Activated CD8-positive, alpha-beta T cell treated with anti-CD3 and anti-CD28 coated beads, Interleukin-2, amount 10 ng/mL, durations not matched to agents 7 days and 5 days (primary cell): ENCODE measurements at places on chromosomes 6 and 20. TPM values are rescaled to one million over a fixed set of nuclear protein-coding genes. Genes with fewer than 3 reads are reported as not detected.

The PNLDC1 gene
- total RNA-seq, result 0.57 TPM

DNA sequence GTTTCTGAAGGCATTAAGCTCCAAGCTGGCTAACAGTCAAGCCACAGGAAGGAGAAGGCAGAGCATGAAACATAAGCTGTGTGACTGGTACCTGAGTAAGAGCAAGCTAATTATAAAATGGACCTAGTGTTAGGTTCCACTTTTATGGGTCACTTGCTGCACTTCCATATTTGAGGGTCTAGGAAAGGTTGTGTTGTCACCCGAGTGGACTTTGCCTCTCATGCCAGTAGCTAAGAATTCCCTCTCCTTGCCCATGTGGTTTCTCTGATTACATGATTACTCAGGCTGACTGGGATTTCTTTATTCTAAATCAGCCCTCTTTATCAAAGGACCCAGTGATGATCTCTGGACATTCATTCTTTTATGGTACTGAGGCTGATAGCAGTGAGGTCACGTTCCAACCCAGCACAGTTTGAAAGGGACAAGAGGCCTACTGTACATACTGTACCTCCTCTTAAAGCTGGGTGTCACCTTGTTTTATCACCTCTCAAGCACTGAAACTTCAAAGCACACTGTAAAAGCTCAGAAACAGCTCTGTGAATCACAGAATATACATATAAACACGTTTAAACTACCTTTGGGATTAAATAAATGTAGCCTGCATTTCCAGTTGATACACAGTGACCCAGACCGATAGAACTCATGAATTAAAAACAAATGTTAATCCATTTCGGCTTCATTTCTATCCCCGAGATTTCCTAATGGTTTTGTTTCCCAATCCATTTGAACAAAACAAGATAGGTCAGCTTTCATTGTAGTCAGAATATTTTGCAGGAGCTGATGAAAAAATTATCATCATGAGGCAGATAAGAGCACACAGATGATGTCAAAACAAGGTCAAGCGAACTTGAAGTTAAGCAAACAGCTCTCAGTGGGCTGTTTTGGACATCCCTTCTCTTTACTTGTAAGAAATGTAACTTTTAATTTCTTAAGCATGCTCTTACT lies 96.5 kb downstream of the ALDH8A1 start:
- H3K27me3 ChIP-seq, result peaks cover 7% of the 10 kb centered on the region
- no peak overlapping the region for H3K27ac ChIP-seq
- H3K4me1 ChIP-seq, result no peaks in the 10 kb centered on the region

DNA sequence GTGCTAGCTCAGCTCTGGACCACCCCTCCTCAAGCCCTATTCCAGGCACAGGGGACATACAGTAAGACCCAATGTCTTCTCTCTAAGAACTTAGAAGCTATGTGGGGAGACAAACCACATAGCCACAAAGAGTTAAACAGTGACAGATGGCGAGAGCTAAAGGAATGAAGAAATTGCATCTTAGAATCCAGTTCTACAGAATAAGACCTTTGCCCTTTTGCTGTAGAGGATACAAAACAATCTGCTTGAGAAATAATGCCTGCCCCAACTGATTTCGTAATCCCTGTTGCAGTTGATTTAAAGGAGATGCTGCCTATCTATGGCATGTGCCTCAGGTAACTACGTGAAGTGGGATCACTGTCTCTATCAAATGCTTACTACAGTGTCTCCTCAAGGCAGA lies 31.2 kb downstream of the TNFRSF21 start:
- DNase-seq, result no peak
- no peak overlapping the region for H3K4me3 ChIP-seq
- no peaks in the 10 kb centered on the region for H3K4me1 ChIP-seq
- no peaks in the 10 kb centered on the region for H3K27me3 ChIP-seq

DNA sequence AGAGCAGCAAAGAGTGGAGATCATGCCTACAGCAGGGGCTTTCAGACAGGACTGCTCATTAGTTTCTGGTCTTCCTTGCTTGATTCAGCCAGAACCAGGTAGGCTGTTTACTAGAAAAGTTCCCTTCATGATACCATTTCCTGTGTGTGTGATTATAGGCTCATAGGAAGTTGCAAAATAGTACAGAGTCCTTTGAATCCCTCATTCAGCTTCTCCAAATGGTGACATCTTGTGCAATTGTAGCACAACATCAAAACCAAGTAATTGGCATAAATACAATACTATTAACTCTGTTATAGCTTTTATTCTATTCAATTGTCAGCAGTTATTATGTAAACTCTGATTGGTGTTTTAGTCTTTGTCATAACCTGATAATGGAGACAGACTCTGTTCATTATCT lies 347.3 kb upstream of the CDH4 start:
- no peak for DNase-seq
- no peaks in the 10 kb centered on the region for H3K27me3 ChIP-seq
- H3K27ac ChIP-seq, result no peak overlapping the region
- H3K36me3 ChIP-seq, result no peaks in the 10 kb centered on the region
- H3K4me1 ChIP-seq, result no peaks in the 10 kb centered on the region
- H3K4me3 ChIP-seq, result no peak overlapping the region

DNA sequence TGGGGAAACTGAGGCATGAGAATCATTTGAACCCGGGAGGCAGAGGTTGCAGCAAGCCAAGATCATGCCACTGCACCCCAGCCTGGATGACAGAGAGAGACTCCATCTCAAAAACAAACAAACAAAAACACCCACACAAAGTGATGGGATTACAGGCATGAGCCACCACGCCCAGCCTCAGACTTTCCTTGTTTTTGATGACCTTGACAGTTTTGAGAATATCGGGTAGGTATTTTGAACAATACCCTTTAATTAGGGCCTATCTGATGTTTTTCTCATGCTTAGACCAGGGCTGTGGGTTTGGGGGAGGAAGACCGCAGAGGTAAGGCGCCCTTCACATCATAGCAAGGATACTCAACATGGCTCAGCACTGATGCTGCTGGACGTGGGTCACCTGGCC lies 63.4 kb downstream of the ADNP start:
- H3K4me3 ChIP-seq, result no peak overlapping the region
- no peaks in the 10 kb centered on the region for H3K4me1 ChIP-seq
- H3K36me3 ChIP-seq, result peaks cover 2% of the 10 kb centered on the region
- H3K27me3 ChIP-seq, result no peaks in the 10 kb centered on the region

The TBC1D22B gene
- total RNA-seq, result 15.4 TPM
